ENCODE measurements at places on chromosomes 4 and X. TPM values are rescaled to one million over a fixed set of nuclear protein-coding genes. Genes with fewer than 3 reads are reported as not detected.

The GABRE gene
- total RNA-seq: 306 TPM

The LPAR4 gene
- not detected for total RNA-seq

GRCh38 chr4:104424475-104424941, 70.2 kb downstream of the CXXC4 start:
- no peak for DNase-seq

DNA sequence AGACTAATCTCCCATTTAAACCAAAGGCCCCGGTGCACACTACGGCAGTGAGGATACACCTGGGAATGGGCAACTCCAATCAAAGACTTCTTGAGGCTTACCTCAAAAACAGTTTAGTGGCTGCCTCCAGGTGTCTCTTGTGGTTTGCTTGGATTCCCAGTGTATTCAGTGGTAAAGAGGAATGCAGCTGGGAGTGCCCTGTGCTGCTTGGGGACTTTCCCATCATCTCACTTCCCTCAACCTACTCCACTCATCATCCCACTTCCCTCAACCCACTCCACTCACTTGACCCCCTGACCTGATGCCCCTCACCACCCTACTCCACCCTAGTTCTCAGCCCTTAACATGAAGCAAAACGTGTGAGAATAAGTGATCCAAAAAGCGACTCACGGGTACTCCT, 177.3 kb upstream of the ETNPPL start:
- no peak for DNase-seq

DNA sequence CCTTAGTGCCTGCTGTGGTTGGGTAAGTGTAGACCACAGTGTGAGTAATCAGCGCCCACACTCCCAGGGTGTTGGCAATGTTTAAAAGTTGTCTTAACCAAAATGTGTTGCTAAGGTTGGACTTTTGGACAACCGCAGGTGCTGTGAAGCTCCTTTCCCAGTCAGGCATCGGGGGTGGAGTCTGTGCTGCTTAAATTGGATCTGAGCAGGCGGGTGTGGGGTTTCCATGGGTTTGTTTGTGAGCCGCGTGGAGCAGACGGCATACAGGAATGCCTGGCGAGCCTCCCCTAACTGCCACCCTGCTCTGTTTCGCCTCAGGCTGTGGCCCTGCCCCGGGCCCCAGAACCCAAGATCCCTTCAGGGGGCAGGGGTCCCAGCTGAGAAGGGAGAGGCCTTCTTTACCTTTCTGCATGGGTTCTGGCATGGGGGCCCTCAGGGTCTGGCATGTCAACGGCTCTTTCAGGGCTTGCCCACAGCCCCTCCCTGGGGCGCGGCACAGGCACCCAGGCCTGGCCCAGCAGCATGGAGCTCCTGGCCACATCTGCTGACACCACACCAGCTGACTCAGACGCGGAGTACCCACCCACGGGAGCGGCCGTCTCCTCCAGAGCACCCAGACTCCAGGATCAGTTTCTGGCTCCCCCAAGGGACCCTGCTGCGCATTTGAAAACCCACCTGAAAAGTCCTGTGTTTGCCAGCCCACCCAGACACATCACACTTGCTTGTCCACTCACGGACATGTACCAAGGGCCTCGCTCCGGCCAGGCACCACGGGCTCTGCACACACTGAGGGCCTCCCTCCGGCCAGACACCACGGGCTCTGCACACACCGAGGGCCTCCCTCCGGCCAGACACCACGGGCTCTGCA, 5.1 kb upstream of the SPON2 start:
- DNase-seq: no peak

The HPGDS gene
- total RNA-seq: 2.8 TPM

The TEX13D gene
- not detected for total RNA-seq

The ADH1B gene
- 8,339 TPM for total RNA-seq

DNA sequence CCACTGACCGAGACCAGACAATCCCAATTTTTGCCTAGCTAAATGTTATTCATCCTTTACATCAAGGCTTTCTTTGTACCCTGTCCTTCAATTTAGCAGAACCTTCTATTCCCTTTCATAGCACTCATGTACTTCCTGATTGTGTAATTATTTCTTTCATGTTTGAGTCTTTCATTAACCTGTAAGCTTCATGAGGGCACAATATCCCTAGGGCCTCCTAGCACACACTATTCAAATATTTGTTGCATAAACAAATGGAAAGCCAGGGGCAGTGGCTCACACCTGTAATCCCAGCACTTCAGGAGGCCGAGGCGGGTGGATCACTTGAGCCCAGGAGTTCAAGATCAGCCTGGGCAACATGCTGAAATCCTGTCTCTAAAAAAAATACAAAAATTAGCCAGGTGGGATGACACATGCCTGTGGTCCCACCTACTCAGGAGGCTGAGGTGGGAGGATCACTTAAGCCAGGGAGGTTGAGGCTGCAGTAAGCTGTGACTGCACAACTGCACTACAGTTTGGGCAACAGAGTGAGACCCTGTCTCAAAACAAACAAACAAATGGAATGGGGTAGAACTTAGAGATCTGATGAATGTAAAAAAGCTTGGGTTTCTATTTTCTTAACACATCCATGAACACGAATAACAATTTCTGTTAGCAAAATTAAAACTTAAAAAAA, 59.0 kb downstream of the SAT1 start:
- no peak for DNase-seq

- no peak for DNase-seq
Observed at GRCh38 chr4:6395466-6396228, 76.8 kb downstream of the PPP2R2C start.

The CT83 gene
- not detected for total RNA-seq

The COX7B2 gene
- total RNA-seq: not detected

The MSMO1 gene
- total RNA-seq: 45.2 TPM

The USP26 gene
- total RNA-seq: not detected
